ENCODE measurements at places on chromosomes 4 and X. TPM values are rescaled to one million over a fixed set of nuclear protein-coding genes. Genes with fewer than 3 reads are reported as not detected.

Gene HPSE
- polyA plus RNA-seq = not detected

Gene HSFX2
- polyA plus RNA-seq = not detected

Gene CORIN
- not detected for polyA plus RNA-seq

Gene TEC
- polyA plus RNA-seq = 6.8 TPM

Gene HOPX
- polyA plus RNA-seq = not detected

Gene FAM184B
- polyA plus RNA-seq = not detected

DNA sequence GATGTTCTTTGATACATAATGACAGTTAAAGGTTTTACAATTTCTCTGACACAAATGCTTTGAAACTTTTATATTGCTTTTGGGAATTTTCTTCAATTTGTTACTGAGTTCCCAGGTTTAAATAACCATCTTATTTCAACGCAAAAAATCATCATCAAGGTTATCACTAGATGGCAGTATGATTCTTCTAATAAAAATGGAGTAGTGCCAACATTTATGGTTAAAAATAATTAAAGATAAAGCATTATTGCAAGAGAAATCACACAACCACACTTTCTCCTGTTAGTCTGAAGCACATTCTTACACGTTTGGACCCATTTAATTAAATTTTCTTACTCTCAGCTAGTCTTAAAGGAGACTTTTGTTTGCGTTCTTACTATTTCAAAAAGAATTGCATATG, 611.3 kb upstream of the CPXCR1 start:
- no peak for DNase-seq

GRCh38 chrX:46376246-46376885, 168.9 kb downstream of the ZNF674 start:
- DNase-seq = no peak

- DNase-seq = no peak
Observed at GRCh38 chr4:97548943-97549583, 594.2 kb downstream of the STPG2 start.

DNA sequence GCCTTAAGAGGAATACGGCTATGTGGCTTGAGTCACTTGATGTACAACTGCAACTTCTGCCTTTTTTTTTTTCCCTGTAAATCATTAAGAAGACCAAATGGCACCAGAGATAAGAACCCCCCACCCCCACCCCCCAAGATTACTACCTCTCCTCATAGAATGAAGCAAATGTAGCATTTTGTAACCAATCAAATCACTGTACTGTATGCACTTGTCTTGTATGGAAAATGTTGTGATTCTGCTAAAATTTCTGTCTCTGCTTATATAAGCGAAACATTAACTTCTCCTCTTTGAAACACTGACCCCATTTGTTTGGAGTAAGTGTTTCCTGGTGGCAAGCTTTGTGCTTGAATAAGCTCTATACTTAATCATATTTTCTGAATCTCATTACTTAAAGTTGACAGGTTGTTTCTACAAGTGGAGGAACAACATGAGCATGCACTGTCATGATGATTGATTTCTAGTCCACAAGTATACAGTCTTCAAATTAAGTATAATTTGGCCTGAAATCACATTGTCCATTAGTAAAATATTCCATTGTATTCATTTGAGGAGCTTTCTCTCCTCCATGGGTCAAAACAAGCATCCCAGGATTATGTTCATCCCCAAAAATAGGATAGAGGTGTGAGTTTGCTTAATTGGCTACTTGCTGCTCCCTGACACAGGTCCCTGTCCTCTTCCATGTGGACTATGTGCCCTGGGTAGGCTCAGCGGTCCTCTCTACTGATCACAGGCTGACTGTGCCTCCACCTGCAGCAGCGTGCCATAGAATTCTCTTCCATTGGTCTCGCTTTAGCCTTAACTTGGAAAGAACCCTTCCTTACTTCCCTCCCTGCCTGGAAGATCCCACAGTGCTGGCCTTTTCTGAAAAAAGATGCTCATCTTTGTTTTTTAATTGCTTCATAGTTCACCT, 104.0 kb upstream of the BMP2K start:
- no peak for DNase-seq

DNA sequence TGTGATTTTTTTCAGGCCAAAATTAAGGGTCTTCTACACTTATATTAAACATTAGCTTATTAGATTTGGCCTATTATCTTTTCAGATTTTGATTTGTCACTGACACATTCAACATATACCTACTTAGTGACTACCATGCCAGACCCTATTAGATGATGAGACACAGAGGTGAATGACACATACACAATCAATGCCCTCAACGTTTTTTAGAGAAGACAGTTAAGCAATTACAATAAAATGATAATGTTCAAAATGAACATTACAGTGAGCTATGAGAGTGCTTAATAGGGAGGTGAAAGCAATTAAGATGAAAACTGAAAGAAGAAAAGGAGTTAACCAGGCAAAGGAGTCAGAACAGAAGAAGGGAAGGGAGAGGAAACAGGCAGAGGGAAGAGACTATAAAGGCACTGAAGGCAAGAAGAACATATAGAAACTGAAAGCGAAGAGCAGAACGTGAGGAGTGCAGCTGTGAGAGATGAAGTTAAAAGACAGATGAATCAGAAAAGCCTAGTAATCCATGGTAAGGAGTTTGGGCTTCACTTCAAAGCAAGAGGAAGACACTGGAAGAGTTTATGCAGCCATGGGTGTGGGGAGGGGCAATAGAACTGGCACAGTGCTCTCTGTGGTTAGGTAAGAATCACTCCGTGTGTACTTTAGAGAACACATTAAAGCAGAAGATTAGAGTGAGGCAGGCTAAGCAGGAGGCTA, 119.0 kb downstream of the REELD1 start:
- DNase-seq = no peak

GRCh38 chr4:30386266-30386895, 333.8 kb upstream of the PCDH7 start:
- DNase-seq = no peak

- no peak for DNase-seq
Observed at GRCh38 chr4:169114341-169114974, 104.4 kb upstream of the CBR4 start.

GRCh38 chrX:130393451-130394074, 8.1 kb upstream of the GPR119 start:
- DNase-seq = peak; percentile 49

DNA sequence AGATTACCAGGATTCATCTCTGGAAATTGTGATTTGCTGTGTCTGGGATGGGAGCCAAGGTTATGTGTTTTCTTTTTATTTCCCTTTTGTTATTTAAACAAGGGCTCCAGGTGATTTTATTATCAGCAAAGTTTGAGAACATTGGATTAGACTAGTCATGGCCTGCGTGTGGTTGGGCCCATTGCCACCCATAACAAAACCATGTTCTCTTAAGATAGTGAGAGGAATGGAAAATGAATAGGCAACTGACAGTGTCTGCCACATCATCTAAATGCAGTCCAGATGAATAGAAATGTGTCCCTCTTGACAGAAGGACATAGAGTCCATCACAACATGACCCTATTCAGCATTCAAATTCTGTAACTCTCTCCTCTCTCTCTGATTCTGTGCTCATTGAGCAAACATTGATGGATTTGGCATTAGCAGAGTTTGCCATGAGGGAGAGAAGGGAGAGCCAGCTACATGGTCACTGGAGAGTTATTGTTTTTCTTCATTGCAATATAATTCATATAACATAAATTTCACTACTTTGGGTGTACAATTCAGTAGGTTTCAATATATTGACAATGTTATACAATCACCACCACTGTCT, 11.7 kb downstream of the XK start:
- no peak for DNase-seq

GRCh38 chrX:15416133-15416993, 32.1 kb upstream of the VEGFD start:
- no peak for DNase-seq

Measured in K562 (cell line).